ENCODE measurements at places on chromosomes 6 and 20. TPM values are rescaled to one million over a fixed set of nuclear protein-coding genes. Genes with fewer than 3 reads are reported as not detected.

AAR2 gene
- 40.7 TPM for polyA plus RNA-seq

DNA sequence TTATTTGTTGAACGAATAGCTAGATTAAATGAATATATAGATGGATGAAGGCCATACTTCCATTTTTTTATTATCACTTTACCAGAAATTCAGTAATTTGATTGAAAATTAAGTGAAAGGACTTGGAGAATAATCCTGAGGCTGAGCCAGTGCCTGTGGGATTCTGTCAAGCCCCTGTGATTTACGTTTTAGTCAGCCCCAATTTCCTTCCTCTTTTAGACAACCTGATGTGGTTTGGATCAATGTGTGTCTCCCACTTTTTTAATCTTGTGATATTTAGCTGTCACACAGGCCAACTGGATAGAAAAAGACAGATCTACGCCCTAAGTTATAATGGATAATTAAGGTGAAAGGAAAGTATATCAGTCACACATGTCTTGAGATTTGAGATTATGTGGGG is 188.8 kb downstream of the EDN1 start:
- no peak for DNase-seq

MYO6 gene
- polyA plus RNA-seq = 116 TPM

DNA sequence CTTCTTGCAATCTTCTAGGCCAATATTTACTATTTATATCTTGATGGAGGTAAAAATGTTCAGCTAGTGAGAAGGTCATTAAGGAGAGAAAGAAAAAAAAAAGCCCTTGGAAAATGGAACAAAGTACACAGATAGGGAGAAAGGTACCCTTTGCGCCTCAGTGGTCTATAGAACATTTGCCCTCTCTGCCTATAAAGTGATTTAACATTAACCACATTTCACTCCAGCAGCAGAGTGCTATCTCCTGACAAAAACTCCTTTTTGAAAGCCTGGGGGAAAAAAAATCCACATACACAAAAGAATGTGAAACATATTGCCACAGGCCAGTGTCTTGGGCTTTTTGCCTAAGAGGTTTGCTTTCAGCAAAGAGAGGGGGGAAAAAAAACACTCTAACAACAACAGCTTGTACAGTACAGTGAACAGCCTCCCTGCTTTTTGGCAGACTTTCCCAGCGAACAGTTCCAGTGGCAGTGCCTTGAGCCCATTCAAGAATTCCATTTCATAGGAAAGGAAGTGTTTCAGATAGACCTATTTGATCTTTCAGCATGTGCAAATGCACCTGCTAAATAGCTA is 695 bp downstream of the ARHGAP18 start:
- DNase-seq = no peak

GRCh38 chr6:159213405-159213804 is 44.2 kb downstream of the FNDC1 start:
- DNase-seq = no peak

DNA sequence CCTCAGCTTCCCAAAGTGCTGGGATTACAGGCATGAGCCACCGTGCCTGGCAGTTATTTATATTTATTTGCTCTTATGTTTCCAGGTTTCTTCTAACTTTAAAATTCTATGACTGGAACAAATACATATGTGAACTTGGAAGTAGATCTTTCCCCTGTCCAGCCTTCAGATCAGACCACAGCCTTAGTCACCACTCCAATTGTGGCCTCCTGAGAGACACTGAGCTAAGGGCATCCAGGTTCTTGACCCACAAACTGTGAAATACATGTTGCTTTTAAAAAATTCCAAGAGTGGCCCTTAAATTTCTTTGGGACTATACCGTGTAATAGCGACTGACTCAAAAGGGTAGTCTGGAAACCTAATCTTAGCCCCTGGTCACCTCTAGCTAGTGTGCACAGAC is 1.5 kb upstream of the ADGRG6 start:
- DNase-seq = no peak

DNA sequence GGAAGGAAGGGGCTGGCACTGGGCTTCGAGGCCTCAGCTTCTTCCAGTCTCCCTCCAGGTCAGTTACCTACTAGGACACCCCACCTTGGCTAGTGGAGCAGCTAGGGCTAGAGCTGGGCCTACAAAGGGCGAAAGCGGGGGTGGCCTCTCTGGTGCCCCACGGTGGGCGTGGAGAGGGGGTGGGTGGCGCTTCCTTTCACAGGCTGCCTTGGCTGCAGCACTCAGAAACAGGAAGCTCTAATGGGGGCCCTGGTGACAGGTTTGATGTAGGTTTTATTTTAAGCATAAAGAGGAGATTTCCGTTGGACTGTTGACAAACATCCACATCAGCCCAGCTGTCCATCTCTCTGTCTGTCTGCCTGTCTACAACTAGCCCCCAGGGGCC is 13.4 kb downstream of the FAM110A start:
- DNase-seq = no peak

DNA sequence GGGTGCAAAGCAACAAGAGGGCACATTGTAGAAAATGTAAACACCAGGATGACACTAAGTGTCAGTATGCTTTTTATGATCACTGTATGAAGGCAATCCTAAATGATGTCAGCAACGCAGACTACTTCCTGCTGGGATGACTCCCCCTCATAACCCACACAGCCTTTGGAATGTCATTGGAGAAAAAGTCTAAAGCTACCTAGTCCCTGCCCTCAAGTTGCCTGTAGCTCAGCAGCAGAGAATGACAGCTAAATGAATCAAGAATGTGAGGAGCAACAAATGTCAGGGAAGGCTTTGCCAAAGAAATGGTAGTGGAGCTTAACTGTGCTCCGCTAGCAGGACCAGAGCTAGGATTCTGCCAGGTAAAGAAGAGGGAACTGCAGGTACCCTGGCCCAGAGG is 555.6 kb downstream of the CD83 start:
- no peak for DNase-seq

GRCh38 chr6:7107578-7108195 is at the start of gene RREB1:
Gene RREB1 (plus strand): TSS chr6:7107961. CDS start chr6:7181912, 73,951 bp downstream.
- DNase-seq = peak; percentile 57

- DNase-seq = no peak
Measured at GRCh38 chr6:79898076-79898475, 49.3 kb downstream of the ELOVL4 start.

DNA sequence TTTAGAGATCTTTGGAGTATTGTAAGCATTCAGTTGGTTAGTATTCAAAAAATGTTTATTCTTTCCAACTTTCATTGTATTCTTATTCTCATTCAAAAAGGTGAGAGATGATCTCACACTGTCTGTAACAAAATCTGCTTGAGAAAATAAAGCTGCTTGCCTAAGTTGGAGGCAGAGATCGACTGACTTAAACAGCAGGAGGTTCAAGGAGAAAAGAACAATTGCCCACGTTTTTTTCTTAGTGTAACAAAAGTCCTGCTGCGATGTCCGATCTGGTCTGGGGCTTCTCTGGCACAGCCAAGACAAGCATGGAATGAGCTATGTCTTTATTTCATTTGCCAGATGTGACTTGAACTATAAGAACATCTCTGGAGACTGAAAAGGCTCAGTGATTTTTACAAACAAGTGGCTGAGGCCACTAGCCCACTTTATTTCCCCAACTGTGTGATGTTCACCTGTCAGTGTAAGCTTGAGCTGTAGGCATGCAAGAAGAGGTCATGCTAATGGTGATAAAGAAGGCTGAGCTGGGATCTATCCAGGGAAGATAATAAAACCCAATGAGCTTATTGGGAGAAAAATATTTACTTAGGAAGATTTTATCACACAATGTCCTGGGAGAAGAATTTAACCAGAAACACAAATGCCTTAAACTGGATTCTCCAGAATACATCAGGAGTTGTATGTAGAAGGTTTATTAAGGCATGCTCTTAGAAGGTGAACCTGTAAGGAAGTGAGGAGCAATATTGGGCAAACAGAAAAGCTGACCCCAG is 580.1 kb upstream of the BTBD3 start:
- DNase-seq = no peak

- DNase-seq = no peak
Measured at GRCh38 chr6:142958343-142958742, 13.4 kb upstream of the HIVEP2 start.

DNA sequence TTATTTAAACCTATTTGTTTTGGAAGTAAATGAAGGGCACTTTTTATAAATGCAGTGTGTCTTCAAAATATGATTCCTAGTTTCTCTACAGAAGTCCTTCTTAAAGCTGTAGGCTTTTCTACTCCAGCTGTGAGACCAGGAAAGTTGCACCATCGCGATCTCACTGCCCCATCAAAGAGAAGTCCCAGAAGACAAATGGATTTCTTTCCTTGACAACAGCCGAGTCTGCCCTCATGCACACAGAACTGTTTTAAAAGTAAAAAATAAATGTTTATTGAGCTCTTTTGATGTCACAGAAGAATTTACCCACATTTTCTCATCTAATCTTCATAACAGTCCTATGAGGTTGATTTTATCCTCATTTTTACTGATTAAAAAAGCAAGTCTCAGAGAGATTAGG is 324.4 kb upstream of the NT5E start:
- DNase-seq = no peak

DNA sequence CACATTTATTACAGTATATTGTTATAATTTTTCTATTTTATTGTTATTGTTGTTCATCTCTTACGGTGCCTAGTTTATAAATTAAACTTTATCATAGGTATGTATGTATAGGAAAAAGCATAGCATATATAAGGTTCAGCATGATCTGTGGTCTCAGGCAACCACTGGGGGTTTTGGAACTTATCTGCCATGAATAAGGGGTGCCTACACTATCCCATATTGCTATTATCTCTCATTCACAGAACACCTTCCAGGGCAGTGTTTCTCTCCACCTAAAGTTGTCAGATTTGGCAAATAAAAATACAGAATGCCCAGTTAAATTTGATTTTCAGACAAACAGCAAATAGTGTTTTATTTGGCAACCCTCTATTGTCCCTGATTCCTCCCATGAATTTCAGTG is 35.5 kb upstream of the FAM184A start:
- no peak for DNase-seq

C6orf136 gene
- 27.9 TPM for polyA plus RNA-seq

- no peak for DNase-seq
Measured at GRCh38 chr20:60935971-60936370, 316.1 kb upstream of the CDH4 start.

- no peak for DNase-seq
Measured at GRCh38 chr6:22882581-22882980, 313.2 kb downstream of the HDGFL1 start.

DNA sequence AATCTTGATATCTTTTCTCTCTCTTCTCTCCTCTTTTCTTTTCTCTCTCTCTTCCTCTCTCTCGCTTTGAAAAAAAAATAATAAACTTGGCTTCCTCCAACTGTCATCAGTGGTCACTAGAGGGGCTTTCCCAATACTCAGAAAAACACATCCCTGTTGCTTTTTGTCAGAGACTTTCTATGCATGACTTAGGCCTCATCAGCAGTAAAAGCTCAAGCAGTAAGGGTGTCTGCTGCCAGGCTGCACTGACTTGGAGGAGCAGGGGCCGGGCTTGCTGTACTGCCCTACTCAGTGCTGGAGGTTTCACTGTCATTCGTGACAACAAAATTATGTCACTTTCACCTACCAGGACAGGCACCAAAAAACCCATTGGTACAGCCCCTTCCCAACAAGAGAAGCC is 272.0 kb downstream of the ADGB start:
- DNase-seq = no peak

- DNase-seq = no peak
Measured at GRCh38 chr20:16385891-16386290, 187.4 kb downstream of the KIF16B start.

- DNase-seq = no peak
Measured at GRCh38 chr20:7975851-7976414, 35.7 kb upstream of the HAO1 start.

- DNase-seq = no peak
Measured at GRCh38 chr6:158330016-158330415, 17.8 kb downstream of the TULP4 start.

DNA sequence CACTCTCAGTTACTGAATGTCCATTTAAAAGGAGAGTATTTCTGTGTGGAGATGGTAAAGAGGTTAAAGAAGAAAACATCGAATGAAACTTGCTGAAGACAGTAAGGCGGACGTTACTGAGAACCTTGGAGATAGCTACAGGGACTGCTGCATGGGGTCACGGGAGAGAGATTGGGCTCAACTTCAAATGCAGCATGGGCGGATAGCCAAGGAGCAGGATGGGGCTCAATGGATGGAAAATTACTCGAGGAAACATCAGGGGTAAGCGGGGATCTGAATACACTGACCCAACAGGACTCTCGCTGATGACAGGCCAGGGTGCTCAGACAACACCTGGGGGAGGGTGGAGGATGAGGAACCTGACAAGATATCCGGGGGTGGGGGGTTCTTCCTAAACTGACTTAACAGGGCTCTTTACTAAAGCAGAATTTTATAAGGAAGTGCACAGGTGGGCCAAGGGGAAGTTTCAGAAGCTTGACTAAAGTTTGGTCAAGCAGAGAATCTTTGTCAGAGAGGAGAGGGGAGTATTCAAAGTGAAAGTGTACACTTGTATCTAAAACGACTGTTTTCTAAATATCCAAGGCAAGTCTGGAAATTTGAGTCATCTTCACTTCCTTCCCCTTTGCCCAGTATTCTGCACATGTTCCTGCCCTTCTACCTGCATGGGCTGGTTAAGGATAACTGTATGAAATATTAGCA is 22.8 kb downstream of the ECT2L start:
- DNase-seq = no peak

HSPA1A gene
- 92.5 TPM for polyA plus RNA-seq

TRAPPC3L gene
- polyA plus RNA-seq = 0.34 TPM

SHLD1 gene
- 10.0 TPM for polyA plus RNA-seq

LRFN2 gene
- 1.3 TPM for polyA plus RNA-seq

DNA sequence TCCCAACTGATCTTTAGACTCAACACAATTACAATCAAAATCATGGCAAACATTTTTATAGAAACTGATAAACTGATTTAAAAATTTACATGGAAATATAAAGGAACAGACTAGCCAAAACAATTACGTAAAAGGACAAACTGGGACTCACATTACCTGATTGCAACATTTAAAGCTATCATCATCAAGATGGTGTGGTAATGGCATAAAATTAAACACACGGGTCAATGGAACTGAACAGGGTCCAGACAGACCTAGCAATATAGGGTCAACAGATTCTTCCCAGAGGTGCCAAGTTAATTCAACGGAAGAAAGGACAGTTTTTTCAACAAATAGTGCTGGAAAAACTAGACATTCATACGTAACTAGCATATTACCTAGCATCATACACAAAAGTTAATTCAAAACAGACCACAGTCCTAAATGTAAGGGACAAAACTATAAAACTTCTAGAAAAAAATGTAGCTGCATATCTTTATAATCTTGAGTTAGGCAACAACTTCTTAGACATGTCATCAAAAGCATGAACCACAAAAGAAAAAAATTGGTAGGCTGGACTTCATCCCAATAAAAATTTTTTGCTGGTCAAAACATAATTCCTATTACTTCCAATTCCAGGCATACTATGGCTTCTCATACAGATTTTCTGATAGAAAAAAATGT is 147.4 kb upstream of the BEND6 start:
- DNase-seq = no peak

TAF8 gene
- 29.9 TPM for polyA plus RNA-seq

GRCh38 chr6:82589509-82590206 is 226.0 kb downstream of the TPBG start:
- DNase-seq = no peak

DNA sequence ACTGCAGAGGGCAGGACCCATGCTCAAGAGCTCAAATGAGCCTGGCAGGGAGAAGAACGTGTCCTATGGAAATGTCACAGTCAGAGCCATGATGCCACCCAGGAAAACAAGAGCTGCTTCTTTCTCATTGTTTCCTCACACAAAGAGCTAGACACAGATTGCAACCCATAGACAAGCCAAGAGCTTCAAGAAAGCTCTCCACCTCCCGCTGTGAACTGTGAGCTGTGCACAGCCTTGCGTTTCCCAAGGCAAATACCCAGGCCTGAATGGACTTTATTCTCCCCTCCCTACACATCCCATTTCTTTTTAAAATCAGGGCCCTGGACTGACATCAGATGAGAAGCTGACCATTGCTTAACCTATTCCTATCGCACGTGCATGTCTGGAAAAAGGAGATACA is 388.8 kb downstream of the RNGTT start:
- no peak for DNase-seq

BMP7 gene
- 83.6 TPM for polyA plus RNA-seq

RAET1E gene
- 1.1 TPM for polyA plus RNA-seq

All from left renal cortex interstitium (tissue), 4 donors.